ENCODE measurements at places on chromosomes 5 and 9.

DNA sequence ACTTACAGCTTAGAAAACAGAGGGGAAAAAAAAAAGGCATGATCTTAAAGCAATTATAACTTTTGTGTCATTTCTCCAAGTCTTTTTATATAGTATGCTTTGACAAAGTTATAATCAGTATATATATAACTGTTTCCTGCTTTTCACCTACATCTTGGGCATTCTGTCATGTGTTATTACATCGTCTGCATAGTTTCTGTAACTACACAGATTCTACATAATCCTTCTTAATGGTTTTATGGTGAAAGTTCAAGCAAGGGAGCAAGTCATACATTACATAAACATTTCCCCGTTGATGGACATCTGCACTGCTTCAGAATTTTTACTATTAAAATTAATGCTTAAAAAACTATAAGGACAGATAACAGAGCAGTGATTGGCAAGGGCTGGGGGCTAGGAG lies 12.1 kb downstream of the FEM1C start:
- no peak for DNase-seq

GRCh38 chr5:96279801-96280542 lies 153.1 kb downstream of the PCSK1 start:
- no peak for DNase-seq

DNA sequence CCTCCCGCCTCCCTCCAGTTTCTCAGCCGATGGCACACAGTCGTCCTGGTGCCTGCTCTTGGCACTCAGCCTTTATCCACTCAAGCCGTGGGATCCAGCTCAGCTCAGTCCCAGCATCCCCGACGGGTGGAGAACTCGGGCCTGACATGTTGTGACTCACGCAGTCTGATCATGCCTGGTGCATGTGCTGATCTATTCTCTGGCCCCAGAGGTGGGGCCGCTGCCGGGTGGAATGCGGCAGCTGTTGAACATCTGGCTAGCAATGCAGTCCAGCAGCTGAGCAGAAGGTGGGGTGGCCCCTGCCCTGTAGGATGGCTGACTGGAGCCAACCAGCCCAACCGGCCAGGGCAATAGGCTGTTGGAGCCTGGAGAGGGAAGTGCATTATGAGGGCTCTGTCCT lies 1.7 kb upstream of the AIF1L start:
- no peak for DNase-seq

GRCh38 chr5:40492056-40492455 lies 187.7 kb upstream of the PTGER4 start:
- no peak for DNase-seq

- DNase-seq = no peak
These were observed 716 bp upstream of the OTULIN start for GRCh38 chr5:14663734-14664269.
